Suprapubic skin (tissue), 4 donors: ENCODE measurements at places on chromosomes 6 and 20.

- no peak for DNase-seq
These were observed 16.9 kb upstream of the SLC22A16 start for GRCh38 chr6:110493253-110493800.

- DNase-seq, result no peak
These were observed 1.8 kb downstream of the ZKSCAN3 start for GRCh38 chr6:28351493-28351925.

DNA sequence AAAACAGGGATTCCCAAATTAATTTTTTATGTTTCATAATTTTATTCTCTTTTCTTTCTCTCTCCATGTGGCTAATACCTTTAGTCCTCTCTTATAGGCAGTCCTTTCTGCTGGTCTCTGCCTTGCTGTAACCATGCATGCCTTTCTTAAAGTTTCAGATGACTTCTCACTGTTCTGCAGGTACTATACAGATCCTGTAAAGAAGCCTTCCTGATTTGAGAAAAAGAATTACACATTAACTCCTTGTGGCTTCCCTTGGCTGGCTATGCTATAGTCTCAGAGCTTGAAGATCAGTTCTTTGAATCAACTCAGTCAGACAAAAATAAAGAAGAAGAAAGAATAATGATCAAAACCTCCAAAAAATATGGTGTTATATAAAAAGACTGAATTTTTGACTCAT lies 7.3 kb upstream of the GPR63 start:
- no peak for DNase-seq

- DNase-seq, result no peak
These were observed 246.4 kb downstream of the PHACTR1 start for GRCh38 chr6:12962987-12963386.

DNA sequence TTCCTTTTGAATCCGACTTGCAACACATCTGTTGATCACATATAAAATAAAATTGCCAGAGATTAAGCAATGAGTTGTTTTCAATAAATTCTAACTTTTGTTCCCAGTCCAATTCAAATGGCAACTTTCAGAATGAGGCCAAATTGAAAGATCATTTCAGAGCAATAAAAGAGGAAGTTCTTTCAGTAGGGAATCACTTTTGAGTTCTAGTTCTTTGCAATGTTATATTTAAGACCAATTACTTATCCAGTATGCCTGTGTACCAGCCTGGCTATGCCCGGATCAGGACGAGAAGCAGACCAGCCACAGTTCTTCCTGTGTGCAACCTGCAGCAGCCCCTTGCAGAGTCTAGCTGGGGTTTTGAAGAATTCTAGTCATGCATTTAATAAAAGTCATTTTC lies 232.5 kb downstream of the BTBD9 start:
- DNase-seq, result no peak

DNA sequence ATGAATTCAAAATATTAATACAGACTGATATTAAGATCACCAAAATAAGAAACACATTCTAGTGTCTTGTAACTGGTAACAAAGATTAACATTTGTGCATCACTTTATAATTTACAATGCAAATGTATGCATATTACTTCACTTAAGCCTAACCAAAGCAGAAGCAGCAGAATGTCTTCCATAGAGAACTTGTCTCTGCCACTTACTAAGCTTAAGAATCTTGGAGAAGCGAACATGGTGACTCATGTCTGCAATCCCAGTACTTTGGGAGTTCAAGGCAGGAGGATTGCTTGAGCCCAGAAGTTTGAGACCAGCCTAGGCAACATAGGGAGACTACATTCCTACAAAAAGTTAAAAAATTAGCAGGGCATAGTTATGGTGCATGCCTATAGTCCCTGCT lies 18.8 kb downstream of the AK9 start:
- DNase-seq, result no peak

DNA sequence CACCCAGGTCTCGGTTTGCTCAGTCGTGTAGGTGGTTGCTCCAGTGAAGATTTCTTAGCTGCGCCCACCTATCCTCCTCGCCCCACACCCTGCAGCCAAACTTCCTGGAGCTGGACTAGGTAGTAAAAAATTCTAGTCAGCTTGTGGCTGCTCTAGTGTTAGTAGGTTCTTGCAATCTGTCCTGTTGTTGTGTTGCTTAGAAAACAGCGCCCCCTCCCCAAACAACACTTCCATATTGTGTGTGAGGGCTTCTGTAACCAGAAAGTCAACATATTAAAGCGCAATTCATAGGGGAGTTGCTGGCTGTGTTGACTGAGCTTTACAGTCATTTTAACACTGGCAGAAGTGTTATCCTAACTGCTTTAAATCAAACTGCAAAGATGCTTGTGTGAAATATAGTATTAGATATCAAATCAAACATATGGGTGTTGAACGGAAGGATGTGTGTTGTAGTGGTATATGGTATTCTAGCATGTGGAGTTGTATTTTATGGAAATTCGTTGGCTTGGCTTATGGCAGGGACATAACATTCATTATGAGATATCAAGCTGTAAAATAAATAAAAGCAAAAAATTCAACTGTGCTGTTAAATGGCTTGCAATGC lies 122.5 kb downstream of the ARID1B start:
- DNase-seq, result no peak

DNA sequence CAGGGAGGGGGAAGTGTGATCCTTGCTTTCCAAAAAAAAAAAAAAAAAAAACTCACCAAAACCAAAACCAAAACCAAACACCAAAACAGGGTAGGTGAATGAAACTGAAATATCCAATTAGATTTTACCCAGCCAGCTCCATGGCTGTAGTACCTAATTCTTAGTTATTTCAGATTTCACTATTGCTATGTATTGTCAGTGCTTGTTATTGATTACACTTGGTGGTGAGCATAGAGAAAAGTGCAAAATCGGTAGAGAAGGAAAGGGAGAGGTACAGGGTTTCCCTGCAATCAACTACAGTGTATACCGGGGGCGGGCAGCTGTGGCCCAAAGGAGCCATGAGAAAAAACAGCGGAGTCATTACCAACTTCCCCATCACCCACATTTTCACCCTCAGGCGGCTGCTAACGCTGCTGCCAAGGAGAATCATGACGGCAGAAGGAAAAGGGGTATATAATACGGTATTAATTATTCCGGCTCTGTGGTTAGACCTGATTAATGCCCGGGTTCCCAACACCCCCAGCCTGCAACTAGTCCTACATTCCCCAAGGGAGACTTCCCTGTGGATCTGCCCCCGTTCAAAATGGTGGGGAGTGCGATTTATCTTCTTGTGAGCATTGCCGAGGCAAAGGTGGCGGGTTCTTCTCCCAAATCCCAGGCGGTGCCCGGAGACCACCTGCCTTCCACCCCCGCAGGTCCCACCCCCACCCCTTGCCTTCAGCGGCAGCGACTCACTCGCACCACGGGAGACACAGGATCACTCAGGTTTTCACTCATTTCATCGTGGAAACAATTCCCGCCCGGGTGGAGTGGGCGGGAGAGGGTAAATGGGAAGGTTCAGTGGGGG lies at the start of gene C6orf62:
Gene C6orf62, minus strand, starts transcription at position 30 of the 847 bp plus-strand sequence. CDS start 486 bp downstream, outside the sequence.
- no peak for DNase-seq

DNA sequence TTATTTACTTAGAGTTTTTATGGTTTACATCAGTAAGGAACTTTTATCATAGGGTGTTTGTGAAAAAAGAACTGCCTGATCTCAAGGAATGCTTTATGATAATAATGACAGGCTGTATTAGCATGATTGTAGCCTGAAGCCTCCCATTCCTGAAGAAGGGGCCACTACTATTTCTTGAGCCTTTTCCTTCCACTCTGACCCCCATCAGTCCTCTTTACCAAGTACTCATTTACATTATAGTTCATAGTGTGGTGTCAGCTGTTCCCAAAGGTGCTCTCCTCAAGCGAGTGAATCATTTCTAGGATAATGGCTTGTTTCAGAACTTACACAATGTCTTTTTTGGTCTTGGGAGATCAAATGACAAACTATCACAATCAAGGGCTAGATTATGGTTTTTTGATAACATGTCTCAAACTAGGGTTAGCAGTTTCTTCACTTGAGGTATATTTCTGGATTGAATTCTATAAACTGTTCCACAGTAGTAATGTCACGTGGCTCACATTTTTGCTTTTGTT lies 283.6 kb downstream of the CDKAL1 start:
- no peak for DNase-seq

GRCh38 chr6:154931711-154932424 lies 63.2 kb upstream of the TIAM2 start:
- no peak for DNase-seq

GRCh38 chr6:129901910-129902309 lies 40.8 kb upstream of the TMEM244 start:
- DNase-seq, result no peak

DNA sequence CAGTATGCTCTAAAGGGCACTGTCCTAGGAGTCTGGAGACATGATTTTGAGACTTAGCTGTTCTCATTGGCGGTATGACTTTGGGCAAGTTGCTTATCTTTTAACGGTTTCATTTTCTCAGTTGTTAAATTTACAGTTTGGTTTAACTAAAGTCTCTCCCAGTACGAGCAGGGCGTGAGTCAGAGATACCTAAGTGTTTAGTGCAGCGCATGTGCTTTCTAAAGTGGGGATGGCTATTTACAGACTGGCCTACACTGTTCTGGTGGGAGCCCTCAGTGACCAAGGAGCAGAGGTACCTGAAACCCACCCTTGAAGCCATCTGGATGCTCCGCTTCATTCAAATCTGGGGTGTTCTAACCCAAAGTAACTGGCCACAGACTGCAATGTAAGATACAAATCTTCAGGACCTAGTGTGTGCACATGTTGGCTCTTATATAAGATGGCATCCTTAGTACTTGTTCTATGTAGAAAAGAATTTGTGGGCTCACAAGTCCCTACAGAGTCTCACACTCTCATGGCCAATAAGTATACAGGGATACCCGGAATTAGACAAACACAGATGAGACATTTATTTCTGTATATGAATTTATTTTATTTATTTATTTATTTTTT lies 10.7 kb downstream of the MSH5 start:
- no peak for DNase-seq

DNA sequence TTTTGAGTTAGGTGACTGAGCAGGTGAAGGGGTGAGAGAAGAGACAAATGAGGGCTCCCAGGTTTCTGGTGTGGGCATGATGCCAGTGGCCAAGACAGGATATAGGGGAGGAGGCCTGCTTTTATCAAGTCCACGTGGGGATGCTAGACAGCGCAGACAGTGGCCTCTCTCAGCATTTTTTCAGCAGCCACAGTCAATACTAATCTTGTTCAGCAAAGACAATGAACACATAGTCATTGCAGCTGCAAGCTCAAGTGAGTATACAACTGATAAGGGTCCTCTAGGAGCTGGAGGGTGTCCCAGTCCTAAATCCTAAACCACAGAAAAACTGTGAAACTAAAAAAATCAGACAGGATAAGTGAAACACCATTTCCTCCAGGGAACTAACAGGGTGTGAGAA lies 48.6 kb downstream of the UQCC1 start:
- DNase-seq, result no peak

DNA sequence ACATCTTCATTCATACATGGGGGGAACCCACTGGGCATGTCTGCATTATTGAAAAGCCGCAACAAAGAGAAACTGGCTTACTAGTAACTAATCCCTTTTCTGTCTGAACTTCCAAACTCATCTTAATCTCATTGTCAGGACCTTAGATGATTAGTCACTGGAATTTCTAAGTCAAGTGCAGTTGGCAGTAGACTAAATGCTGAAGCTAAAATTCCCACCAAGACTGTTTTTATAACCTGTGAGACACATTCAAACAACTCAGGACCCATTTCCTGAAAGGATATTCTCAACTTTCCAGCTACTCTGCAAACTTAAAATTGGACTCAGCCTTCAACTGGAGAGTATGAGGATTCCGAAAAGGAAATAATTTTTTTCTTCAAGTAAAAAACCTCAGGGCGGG lies 94.8 kb upstream of the SCAF8 start:
- DNase-seq, result no peak

GRCh38 chr6:169274781-169275180 lies 21.1 kb upstream of the THBS2 start:
- no peak for DNase-seq

DNA sequence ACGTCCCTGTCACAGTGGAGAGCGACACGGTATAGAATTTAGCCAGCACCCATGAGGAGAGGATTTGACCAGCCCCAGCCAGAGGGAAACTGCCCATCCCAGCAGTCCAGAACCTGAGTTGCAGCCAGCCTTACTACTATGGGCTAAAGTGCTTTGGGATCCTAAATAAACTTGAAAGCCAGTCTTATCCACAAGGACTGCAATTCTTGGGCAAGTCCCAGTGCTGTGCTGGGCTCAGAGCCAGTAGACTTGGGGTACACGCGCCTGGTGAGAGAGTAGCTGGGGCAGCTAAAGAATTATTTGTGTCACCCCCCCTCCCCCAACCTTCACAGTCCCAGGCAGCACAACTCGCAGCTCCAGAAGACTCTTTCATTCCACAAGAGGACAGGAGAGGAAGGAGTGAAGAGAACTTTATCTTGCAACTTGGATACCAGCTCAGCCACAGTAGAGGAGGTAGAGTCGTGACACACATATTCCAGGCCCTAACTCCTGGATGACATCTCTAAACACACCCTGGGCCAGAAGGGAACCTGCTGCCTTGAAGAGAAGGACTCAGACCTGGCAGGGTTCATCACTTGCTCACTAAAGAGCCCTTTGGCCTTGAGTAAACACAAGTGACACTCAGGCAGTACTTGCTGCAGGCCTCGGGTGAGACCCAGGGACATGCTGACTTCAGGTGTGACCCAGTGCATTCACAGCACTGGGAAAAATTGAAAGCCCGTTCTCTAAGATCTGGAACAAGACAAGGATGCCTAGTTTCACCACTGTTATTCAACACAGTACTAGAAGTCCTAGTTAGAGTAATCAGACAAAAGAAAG lies 100.3 kb downstream of the REV3L start:
- DNase-seq, result no peak

- DNase-seq, result no peak
These were observed 86.0 kb downstream of the DHX35 start for GRCh38 chr20:39048000-39048696.

DNA sequence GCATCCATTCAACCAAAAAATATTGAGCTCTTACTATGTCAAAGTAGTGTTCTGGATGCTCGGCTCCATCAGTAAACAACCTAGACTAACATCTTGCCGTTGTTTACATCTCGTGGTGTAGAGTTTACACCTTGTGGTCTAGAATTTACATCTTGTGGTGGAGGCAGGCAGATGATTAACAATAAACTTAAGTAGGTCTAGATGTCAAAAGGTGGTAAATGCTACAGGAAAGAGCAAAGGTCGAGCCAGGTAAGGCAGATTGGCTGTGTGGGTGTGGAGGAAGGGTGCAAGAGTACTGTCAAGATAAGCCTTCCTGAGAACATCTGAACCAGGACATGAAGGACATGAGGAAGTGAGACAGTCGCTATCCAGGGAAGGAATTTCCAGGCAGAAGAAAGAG lies 88.4 kb upstream of the ESR1 start:
- no peak for DNase-seq

DNA sequence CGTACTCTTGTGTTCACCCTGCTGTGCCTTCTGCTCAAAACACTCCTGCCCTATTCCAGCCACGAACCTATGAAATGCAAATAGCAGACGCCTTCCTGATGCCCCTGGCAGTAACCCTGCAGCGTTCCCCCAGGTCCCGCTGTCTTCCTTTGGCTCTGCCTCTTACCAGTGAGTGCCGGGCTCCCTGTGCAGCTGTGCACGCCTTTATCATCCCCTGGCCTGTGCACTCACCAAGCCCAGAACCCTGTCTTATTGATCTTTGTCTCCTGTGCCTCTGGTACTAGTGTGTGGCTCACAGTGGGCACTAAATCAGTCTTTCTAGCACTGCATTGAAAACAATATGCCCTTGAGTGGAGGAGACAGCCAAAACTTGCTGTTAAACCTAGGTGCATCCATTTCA lies 19.7 kb downstream of the ZDHHC14 start:
- DNase-seq, result no peak

GRCh38 chr6:158832026-158832425 lies 12.9 kb upstream of the EZR start:
- no peak for DNase-seq
